OCI-LY7 (cell line): ENCODE measurements at places on chromosomes 4 and X. TPM values are rescaled to one million over a fixed set of nuclear protein-coding genes. Genes with fewer than 3 reads are reported as not detected.
A peak's percentile ranks its signal among the peaks of the same experiment; 100 is the strongest.

GRCh38 chrX:117919755-117920154, 196.9 kb downstream of the KLHL13 start:
- no peak for DNase-seq

GRCh38 chr4:158778712-158779111, 9.9 kb downstream of the FNIP2 start:
- DNase-seq = no peak

GRCh38 chrX:71170660-71171059, 26.0 kb downstream of the NLGN3 start:
- DNase-seq = no peak

- no peak for DNase-seq
Measured at GRCh38 chrX:68420559-68420958, 12.7 kb downstream of the OPHN1 start.

DNA sequence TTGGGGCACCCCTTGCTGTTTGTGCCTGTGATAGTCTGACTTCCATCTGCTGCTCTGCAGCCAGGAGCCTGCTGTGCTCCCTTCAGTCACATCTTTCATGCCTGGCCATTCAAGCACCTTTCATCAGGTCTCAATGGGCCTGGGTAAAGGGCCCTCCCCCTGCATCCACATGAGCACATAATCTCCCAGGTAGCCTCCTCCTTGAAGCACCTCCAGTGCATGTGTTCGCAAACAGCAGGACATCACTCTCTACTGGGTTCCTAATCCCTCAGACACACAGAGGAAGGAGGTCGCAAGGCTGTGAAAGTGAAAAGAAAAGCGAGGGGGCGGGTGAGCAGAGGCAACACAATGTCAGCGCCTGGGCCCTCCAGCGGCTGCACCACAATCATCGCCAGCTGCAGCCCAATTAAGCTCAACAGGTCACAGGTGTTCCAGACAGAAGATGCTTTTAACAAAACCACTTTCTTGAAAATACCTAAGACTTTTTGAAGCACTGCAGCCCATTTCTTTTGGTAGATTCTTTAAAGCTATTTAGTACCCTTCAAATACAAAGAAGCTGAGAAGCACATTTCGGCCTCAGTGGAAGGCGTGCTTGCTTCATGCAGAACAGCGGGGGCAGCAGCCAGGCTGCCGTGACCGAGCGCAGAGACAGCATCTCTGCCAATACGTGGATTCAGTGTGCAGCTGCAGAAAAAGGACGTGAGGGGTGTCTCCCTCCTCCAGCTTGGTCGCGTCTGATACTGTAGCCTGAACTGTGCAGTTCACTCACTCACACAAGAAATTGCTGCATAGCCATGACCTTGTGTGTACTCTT, 92.2 kb upstream of the SPRY1 start:
- peak; percentile 86 for DNase-seq

Gene TBC1D25
- 11.2 and 14.1 TPM in 2 replicates for total RNA-seq
